ENCODE measurements at places on chromosomes 5 and 9.

DNA sequence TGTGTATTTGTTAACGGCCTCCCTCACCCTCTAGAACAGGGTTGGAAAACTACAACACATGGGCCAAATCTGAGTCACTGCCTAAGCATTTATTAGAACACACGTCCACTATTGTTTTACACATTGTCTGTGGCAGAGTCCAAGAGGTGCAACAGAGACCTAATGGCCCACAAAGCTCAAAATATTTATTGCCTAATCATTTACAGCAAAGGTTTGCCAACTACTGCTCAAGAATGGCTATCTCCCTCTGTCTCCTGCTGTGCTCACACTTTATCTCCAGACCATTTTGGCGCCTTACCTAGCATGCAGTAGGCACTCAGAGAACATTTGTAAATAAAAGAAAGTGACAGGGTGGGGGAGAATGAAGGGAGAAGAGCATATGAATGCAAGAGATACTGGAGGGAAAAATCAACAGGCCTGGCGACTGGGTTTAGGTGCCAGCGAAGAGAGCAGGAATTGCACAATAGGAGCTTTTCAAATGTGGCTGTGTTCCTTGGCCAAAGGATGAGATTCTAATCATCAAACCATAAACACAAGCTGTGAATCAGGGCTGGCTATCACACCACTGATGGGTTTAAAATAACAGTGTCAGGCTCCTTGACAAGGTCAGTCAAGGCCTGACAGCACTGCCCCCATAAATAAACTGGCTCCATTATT, 80.3 kb downstream of the EPB41L4A start:
- DNase-seq: no peak

- DNase-seq: no peak
Observed at GRCh38 chr9:4211806-4212205, 88.1 kb downstream of the GLIS3 start.

DNA sequence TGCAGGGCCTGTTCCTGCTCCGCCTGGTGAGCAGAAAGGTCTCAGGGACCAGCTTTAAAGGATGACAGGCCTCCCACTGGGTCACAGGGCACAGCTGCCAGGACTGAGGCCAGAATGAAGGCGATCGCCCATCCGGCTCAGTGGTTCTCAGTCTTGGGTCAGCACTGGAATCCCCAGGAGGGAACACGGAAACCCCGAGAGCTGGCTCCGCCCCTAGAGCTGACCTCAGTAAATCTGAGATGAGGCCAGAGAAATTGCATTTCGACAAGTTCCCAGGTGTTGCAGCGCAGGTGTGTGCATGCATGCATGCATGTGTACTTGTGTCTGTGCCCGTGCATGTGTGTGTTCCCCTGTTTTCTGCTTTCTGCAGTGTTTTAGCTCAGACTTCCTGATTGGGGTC, 47.2 kb upstream of the KCNMB1 start:
- no peak for DNase-seq

GRCh38 chr5:17429353-17429752, 68.7 kb upstream of the TAF11L2 start:
- DNase-seq: no peak

DNA sequence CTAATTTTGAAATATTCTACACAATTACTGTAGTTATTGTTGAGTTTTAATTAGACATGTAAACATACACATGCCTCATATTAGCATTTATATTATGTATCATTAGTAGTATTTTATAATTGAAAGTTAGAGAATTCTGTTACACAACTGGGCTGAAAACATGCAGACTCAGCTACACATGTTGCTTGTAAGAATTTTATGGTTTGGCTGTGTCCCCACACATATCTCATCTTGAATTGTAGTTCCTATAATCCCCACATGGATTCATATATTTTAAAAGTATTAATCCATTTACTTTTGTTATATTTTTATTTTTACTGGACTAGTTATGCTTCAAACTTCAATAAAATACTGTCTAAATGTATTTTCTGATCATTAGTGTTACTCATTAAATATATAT, 2075.3 kb upstream of the C9orf72 start:
- DNase-seq: no peak

GRCh38 chr5:149731332-149731616, 1.2 kb downstream of the PPARGC1B start:
- no peak for DNase-seq

DNA sequence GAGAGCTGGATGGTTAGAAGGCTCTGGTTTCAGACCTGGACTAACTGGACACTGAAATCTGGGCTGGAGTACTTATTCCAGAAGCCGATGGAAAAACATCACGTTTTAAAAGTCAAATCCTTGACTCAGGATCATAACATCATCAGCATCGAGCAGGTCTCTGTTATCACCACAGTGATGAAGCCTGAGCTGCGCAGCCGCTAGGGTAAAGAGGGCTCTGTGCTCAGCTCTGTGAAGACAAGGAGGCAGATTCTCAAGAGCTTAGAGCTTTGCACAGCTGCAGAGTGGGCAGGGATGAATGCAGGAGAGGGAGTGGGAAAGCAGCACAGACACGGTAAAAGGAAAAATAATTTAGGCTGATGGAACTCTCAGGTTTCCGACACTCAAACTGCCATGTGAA, 208.8 kb upstream of the TAS2R1 start:
- DNase-seq: no peak
